Activated gamma-delta T cell treated with Interleukin-2 at 50 U/mL for 16 hours (primary cell): ENCODE measurements at places on chromosomes 12 and 14.

DNA sequence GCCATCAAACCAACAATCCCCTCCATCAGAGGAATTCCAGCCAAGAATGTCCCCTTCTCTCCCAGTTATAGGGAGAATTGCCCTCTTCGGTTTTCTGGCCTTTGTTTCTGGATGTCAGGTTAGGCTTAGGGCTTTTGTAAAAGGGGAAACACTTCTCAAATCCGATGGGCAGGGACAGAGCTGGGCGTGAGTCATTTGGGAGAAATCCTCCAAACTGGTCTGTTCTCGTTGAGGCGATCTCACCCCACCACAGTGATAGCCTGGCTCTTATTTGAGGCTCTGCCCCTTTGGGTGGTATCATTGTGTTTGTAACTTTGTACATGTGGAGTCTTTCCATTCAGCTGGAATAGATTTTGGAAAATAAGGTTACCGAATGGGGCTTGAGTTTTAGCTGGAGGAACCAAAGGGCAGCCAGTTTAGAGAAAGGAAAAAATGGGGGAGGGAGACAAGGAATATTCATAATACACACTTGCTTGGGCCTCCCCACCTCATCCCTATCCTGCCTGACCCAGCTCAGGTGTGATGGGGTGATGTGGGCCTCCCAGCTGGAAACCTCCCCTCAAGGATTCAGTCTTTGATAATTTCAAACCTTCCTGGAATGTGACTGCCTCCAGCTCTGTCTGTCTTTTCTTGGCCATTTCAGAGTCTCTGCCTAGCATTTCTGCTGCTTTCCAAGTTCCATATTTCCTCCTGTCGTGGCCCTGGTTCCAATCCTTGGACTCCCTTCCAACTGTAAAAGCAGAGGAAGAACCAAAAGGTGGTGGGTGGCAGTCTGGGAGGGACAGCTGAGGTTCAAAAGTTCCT lies 7.5 kb downstream of the HOXC4 start:
- DNase-seq: no peak

GRCh38 chr12:13088496-13088895 lies 15.0 kb downstream of the GSG1 start:
- DNase-seq: no peak

DNA sequence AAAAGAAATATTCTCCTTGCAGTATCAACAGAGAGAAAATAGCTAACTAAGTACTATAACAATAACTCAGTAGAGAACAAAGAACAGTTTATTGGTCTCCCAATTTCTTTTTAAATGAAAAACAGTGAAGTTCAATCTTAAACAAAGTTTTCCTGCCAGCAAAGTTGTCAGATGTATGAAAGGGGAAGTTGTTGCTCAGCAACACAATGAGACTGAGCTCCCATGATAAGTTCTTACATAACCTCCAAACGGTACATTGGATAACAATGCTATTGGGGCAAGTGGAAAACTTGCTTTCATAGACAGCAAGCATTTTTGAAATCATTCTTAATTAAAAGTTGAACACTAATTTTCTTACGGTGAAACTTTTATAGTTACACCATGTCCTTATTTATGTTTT lies 94.9 kb downstream of the ALG10B start:
- no peak for DNase-seq

- no peak for DNase-seq
Measured at GRCh38 chr14:47744155-47744554, 68.8 kb upstream of the MDGA2 start.

DNA sequence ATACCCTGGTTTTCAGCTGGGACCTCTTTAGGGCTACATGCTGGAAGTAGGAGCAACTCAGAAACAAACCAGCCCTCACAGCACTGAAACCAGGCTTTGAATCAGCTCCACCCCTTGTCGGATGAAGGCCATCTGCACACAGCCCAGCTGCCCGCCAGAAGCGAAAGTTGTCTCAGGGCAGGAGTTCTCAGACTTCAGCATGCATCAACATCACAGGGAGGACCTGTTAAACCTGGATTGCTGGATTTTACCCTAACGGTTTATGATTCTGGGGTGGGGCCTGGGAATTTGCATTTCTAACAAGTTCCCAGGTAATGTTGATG lies 10.9 kb downstream of the SYNDIG1L start:
- no peak for DNase-seq

DNA sequence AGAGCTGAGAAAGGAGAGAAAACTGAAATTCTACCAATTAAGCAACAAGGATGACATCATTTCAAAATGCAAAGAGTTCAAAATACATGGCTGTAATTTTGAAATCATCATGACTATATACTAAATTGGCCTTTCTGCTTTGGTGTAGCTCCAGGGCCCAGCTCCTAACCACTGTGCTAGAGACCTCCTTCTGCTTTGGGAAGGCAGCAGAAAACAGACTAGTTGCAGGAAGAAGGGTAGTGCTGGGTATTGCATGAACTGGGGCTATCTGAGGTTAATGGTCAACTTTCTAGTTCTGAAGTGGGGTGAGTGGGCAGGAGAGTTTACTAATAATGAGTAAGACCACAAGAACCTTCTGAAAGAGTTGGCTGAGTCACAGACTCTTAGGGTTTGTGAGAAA lies 66.2 kb downstream of the PTGER2 start:
- DNase-seq: no peak
